ENCODE measurements at places on chromosomes 7 and 10.

DNA sequence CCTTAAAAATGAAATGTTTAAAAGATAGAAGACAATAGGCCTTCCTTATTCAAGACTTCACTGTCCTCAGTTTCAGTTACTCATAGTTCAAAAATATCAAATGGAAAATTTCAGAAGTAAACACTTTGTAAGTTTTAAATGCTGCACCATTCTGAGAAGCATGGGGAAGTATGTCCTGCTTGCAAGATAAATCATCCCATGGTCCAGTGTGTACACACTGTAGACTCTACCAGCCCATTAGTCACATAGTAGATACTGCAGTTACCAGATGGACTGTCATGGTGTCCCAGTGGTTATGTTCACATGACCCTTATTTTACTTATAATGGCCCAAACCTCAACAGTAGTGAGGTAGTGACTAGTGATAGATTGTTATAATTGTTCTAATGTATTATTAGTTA lies 69.5 kb downstream of the PTPN12 start:
- DNase-seq: no peak

DNA sequence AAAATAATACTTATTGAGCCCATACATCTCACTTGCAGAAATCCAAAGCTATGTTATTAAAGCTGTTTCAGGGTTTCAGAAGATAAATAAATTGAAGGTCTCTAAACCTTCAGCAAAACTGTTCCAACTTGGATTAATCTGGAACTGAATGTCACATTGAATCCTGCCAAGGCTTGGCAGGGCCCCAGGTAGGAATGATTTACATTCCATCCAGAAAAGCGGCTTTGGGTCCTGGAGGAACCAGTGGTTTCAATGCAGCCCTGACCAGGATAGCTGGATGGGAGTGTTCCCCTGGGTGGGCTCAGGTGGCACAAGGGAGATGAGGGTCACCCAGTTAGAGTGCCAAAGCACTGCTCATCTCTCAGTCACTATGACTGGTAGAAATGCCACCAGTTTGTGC lies 37.0 kb upstream of the TMEM72 start:
- DNase-seq: no peak

DNA sequence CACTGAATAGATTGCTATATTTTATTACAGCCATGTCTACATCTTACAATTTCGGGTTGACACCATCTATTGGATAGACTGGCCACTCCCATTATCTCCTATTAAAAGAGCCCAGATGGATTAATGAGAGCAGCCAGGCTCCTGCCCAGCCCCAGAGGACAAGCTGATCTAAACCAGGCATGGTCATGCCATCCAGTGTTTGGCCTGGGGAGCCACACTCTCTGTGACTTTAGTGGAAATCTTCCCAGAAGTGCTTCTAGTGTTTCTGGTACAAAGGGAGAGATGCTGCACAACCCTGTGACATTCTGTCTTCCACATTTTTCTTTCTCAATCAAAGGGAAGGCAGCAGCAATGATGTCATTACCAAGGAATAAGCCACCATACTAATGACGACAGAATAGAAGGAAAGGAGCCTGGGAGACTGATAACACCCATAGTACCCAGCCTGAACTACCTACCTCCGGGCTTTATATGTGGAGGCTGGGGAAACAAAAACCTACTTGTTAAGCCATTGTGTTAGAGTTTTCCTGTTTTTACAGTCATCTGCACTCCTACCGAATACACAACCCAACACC lies 5.0 kb downstream of the NEBL start:
- no peak for DNase-seq

DNA sequence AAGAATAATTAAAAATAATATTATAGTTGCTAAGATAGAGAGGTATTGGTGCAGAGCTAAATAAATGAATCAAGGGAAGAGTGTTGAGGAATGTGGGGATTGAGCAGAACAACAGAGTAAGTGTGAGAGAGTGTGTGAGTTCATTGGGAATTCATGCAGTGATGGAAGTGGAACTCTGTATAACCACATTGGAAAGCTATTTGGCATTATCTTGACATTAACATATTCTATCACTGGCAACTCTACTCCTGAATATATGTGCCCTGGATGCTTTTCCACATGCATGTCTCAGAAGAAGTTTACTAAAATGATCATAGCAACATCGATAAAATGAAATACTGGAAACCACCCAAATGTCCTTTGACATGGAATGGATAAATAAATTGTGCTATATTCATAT lies 164.1 kb downstream of the SEMA3E start:
- DNase-seq: no peak

- no peak for DNase-seq
Observed at GRCh38 chr10:128304271-128304670, 178.0 kb upstream of the MKI67 start.

DNA sequence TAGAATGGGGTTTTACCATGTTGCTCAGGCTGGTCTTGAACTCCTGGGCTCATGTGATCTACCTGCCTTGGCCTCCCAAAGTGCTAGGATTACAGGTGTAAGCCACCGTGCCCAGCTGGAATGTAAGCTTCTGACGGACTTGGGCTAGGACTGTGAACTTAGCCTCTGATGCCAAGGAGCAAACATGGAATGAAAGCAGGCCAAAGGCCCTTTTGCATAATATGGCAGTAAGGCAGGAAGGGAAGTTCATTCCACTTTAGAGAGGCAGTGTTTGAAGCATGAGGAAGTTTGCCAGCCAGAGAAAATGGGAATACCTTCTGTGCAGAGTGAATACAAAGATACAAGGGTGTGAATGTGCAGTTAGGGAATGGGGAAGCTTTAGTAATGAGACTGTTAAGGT lies 20.3 kb downstream of the VCL start:
- no peak for DNase-seq

GRCh38 chr7:96655956-96656355 lies 53.7 kb downstream of the SEM1 start:
- no peak for DNase-seq

DNA sequence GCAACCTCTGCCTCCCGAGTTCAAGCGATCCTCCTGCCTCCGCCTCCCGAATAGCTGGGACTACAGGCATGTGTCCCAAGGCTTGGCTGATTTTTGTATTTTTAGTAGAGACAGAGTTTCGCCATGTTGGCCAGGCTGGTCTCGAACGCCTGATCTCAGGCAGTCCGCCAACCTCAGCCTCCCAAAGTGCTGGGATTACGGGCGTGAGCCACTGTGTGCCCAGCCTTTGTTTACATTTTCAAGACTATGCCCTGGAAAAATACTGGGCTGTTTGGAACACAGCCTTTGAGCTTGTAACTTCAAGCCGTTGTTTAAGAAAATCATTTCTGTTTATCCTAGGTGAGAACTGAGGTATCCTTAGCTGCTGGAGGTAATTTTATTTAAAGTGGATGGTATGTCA lies 1.9 kb downstream of the ZKSCAN1 start:
- no peak for DNase-seq

- DNase-seq: no peak
Observed at GRCh38 chr7:142760071-142760642, 10.6 kb upstream of the PRSS2 start.

DNA sequence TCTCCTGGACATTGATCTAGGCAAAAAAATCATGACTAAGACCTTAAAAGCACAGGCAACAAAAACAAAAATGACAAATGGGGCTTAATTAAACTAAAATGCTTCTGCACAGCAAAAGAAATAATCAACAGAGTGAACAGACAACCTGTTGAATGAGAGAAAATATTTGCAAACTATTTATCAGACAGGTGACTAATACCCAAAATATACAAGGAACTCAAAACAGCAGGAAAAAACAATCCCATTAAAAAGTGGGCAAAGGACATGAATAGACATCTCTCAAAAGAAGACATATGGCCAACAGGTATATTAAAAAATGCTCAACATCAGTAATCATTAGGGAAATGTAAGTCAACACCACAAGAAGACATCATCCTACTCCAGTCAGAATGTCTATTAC lies 166.8 kb downstream of the MTERF1 start:
- no peak for DNase-seq

- DNase-seq: no peak
Observed at GRCh38 chr10:78714225-78714624, 354.5 kb upstream of the ZMIZ1 start.

GRCh38 chr10:93916257-93917063 lies 22.7 kb downstream of the SLC35G1 start:
- no peak for DNase-seq

- no peak for DNase-seq
Observed at GRCh38 chr7:38330039-38330438, 56.6 kb upstream of the TARP start.

GRCh38 chr10:82815680-82816079 lies 940.7 kb downstream of the NRG3 start:
- DNase-seq: no peak
